ENCODE measurements at places on chromosomes 2 and 18. TPM values are rescaled to one million over a fixed set of nuclear protein-coding genes. Genes with fewer than 3 reads are reported as not detected.

- H3K27ac ChIP-seq, result no peak overlapping the region
- no peaks in the 10 kb centered on the region for H3K36me3 ChIP-seq
- H3K4me3 ChIP-seq, result no peak overlapping the region
These were observed 217.0 kb downstream of the NCK2 start for GRCh38 chr2:105961599-105962146.

DNA sequence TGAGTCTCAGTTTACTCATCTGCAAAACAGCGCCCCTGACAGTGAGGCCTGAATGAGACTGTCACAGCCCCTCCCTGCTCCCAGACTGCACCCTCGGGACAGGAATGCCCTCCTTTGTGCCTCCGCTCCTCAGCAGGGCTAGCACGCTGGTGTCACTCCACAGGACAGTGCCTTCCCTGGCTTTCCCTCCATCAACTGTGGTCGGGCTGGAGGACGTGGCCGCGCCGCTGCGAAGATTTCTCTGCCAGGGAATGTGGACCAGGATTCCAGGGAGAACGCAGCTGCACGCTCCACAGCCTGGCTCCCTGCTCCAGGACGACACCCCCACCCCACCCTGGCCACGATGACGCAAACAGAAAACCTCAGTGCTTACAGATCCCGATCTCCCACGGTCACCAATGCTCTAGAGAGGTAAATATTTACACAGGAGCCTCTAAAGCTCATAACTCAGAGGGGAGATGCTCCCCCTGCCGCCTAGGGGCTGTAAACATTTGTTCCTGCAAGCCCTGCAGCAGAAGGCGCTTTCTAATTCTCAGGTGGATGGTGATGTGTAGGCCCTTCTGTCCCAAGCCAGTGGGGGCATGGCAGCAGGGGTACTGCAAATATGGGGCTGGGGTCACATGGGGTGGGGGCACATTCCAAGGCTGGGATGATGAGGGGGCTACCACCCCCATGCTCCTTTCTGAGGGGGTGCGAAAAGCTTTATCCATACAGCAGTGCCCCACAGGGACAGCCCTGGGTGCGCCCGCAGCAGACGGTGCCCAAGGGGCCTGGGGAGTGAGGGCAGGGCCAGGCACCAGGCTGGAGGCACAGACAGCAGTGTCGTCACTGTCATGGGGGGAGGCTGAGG is 12.4 kb downstream of the HS6ST1 start:
- peaks cover 36% of the 10 kb centered on the region for H3K4me1 ChIP-seq
- no peak overlapping the region for H3K4me3 ChIP-seq
- no peak overlapping the region for H3K27ac ChIP-seq
- H3K27me3 ChIP-seq, result no peaks in the 10 kb centered on the region

GRCh38 chr18:52442686-52443085 is 102.7 kb downstream of the DCC start:
- no peaks in the 10 kb centered on the region for H3K27me3 ChIP-seq
- DNase-seq, result no peak
- H3K36me3 ChIP-seq, result no peaks in the 10 kb centered on the region
- no peak overlapping the region for H3K27ac ChIP-seq
- H3K4me1 ChIP-seq, result no peaks in the 10 kb centered on the region

- no peaks in the 10 kb centered on the region for H3K27me3 ChIP-seq
- peaks cover 14% of the 10 kb centered on the region for H3K4me1 ChIP-seq
- H3K4me3 ChIP-seq, result peak overlapping the region; percentile 35
- peak overlapping the region; percentile 7 for H3K27ac ChIP-seq
- no peaks in the 10 kb centered on the region for H3K36me3 ChIP-seq
These were observed 59.5 kb upstream of the SP3 start for GRCh38 chr2:174024524-174025270.

DNA sequence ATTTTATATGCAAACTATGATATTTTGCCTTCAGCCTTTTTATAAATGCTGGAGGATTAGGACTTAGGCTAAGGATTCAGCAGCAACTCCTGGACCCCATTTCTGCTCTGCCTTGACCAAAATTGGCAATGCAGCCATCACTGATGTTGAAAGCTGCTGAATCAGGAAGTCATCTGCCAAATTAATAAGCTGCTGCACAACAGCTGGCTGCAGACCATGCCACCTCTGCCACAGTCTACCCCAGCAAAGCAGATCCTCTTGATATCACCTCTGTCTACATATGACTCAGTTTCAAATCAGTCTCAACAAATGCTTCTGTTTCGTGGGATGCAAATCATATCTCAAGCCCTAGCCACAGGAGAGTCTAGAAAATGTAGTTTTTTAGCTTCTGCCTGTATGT is 7.1 kb upstream of the SOS1 start:
- DNase-seq, result no peak
- H3K4me3 ChIP-seq, result peak overlapping the region; percentile 58
- H3K4me1 ChIP-seq, result peaks cover 15% of the 10 kb centered on the region
- H3K36me3 ChIP-seq, result no peaks in the 10 kb centered on the region
- no peaks in the 10 kb centered on the region for H3K27me3 ChIP-seq
- peak overlapping the region; percentile 64 for H3K27ac ChIP-seq

GRCh38 chr2:85134255-85134895 is 1.2 kb downstream of the TCF7L1 start:
- H3K4me3 ChIP-seq, result peak overlapping the region; percentile 97
- peaks cover 44% of the 10 kb centered on the region for H3K4me1 ChIP-seq
- H3K36me3 ChIP-seq, result no peaks in the 10 kb centered on the region
- no peaks in the 10 kb centered on the region for H3K27me3 ChIP-seq
- H3K27ac ChIP-seq, result peak overlapping the region; percentile 88

- no peaks in the 10 kb centered on the region for H3K4me1 ChIP-seq
- no peaks in the 10 kb centered on the region for H3K27me3 ChIP-seq
- H3K4me3 ChIP-seq, result no peak overlapping the region
- H3K27ac ChIP-seq, result no peak overlapping the region
These were observed 339.6 kb downstream of the CYRIA start for GRCh38 chr2:16325976-16326510.

DNA sequence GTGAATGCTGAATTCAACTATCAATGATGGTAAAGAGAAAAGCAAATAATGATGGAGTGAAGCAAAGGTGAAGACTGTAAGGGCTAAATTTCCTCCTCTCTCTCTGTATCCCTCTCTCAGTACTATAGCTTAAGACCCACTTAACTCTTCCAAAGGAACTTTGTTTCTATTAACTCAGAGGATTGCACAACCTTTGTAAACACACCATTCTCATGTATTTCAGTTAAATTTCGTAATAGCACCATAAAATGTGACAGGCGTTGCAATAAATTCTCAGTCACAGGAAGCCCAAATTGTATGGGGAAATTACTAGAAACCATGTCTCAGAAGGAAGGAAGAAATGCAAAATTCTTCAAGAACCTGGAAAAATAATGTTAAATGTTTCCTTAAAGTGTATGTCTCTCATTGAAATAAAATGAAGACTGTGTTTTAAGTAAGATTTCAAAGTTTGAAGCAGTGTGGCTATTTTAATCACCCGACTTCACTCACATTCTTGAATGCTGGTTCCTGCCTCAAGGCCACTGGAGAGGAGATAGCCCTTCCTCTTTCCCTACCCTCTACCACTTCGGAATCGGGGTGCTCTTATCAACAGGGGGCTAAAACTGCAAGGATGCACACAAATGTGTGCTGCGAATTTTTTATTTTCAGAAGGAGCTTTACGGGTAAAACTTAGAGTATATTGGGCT is 112.1 kb downstream of the FTCDNL1 start:
- H3K4me3 ChIP-seq, result no peak overlapping the region
- H3K4me1 ChIP-seq, result peaks cover 6% of the 10 kb centered on the region
- no peaks in the 10 kb centered on the region for H3K36me3 ChIP-seq
- no peak for DNase-seq
- no peaks in the 10 kb centered on the region for H3K27me3 ChIP-seq

DNA sequence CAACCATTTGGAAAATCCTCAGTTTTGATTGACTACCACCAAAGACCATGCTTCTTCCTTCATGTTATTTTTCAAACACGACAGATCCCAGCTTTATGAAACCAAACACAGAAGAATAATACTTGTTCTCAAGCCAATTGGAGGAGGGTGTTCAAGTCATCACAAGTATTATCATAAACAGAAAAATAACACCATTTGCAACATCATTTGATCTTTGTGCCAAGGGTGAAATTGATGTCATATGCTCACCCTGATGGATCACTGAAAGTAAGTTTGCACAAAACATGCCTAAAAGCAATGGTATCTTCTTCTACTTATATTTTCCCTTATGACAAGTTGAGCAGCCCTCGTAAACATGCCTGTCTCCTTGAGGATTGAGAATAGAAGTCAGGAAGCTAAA is 448.0 kb upstream of the ZEB2 start:
- no peak for DNase-seq
- no peak overlapping the region for H3K27ac ChIP-seq
- H3K27me3 ChIP-seq, result no peaks in the 10 kb centered on the region
- no peak overlapping the region for H3K4me3 ChIP-seq

- no peak overlapping the region for H3K27ac ChIP-seq
- no peaks in the 10 kb centered on the region for H3K36me3 ChIP-seq
- H3K4me3 ChIP-seq, result peak overlapping the region; percentile 78
- peaks cover 28% of the 10 kb centered on the region for H3K4me1 ChIP-seq
- no peaks in the 10 kb centered on the region for H3K27me3 ChIP-seq
These were observed 854 bp upstream of the DNMT3A start for GRCh38 chr2:25342372-25343186.

DNA sequence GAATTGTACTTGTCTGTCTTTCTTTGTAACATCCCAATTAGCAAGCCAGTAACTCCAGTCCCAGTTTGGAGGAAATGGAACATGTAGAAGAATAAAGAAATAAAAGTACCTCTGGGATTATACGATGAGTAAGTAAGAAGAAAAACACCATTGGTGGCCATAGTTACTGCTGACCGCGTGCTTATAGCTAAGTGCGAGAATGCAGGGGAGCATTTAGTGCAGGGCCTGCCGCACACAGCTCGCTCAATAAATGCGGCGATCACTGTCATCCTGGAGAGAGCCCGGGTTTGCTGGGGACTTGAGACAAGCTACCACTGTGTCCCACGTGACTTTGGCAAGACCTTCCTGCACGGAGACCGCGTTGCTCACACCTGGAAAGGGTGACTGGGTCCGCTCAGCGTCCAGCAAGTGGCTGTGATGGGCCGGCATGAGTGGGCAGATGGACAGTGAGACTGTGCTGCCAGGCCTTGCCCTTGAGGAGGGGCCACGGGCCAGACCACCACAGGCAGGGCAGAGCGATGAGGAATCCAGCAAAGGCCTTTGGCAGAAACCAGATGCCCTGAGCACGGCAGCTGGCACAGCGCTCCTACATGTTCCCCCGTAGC is 54.8 kb downstream of the ADI1 start:
- H3K27me3 ChIP-seq, result no peaks in the 10 kb centered on the region
- H3K4me1 ChIP-seq, result peaks cover 58% of the 10 kb centered on the region
- H3K36me3 ChIP-seq, result no peaks in the 10 kb centered on the region
- peak overlapping the region; percentile 91 for H3K27ac ChIP-seq

GRCh38 chr2:31226266-31226665 is 7.7 kb upstream of the EHD3 start:
- H3K36me3 ChIP-seq, result no peaks in the 10 kb centered on the region
- no peak overlapping the region for H3K27ac ChIP-seq
- H3K4me1 ChIP-seq, result no peaks in the 10 kb centered on the region
- no peaks in the 10 kb centered on the region for H3K27me3 ChIP-seq
- DNase-seq, result no peak

GRCh38 chr18:63410792-63411191 is 11.5 kb downstream of the VPS4B start:
- H3K4me3 ChIP-seq, result no peak overlapping the region
- no peak overlapping the region for H3K27ac ChIP-seq
- H3K27me3 ChIP-seq, result no peaks in the 10 kb centered on the region
- H3K36me3 ChIP-seq, result peaks cover 28% of the 10 kb centered on the region
- no peak for DNase-seq
- H3K4me1 ChIP-seq, result no peaks in the 10 kb centered on the region

- no peak overlapping the region for H3K27ac ChIP-seq
- no peaks in the 10 kb centered on the region for H3K36me3 ChIP-seq
- no peaks in the 10 kb centered on the region for H3K4me1 ChIP-seq
- H3K27me3 ChIP-seq, result no peaks in the 10 kb centered on the region
These were observed 141.1 kb downstream of the SP100 start for GRCh38 chr2:230557065-230557464.

- no peak for DNase-seq
- H3K27me3 ChIP-seq, result no peaks in the 10 kb centered on the region
- no peaks in the 10 kb centered on the region for H3K4me1 ChIP-seq
- no peak overlapping the region for H3K4me3 ChIP-seq
These were observed 212.4 kb upstream of the STK17B start for GRCh38 chr2:196383799-196384198.

- H3K4me1 ChIP-seq, result no peaks in the 10 kb centered on the region
- no peak for DNase-seq
- H3K4me3 ChIP-seq, result no peak overlapping the region
- H3K27me3 ChIP-seq, result no peaks in the 10 kb centered on the region
- H3K36me3 ChIP-seq, result no peaks in the 10 kb centered on the region
- no peak overlapping the region for H3K27ac ChIP-seq
These were observed 143.2 kb upstream of the CCDC68 start for GRCh38 chr18:55102501-55102900.

DNA sequence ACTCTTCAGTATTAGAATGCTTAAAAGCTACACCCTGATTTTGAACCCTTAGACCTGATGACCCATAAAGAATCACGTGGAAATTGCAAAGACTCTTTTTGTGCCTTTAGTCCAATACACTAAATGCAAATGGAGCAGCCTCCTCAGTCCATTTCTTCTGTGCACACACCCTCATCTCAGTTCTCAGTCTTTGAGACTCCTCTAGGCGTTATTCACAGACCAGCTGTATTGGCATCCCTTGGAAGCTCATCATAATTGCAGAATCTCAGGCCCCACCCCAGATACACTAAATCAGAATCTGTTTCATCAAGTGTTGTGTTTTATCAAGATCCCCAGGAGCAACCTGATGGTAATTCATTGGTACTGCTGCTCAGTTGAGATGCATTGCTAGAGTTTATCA is 335.0 kb upstream of the ATP5MC3 start:
- H3K27me3 ChIP-seq, result no peaks in the 10 kb centered on the region
- H3K4me3 ChIP-seq, result no peak overlapping the region
- H3K27ac ChIP-seq, result no peak overlapping the region
- DNase-seq, result no peak
- no peaks in the 10 kb centered on the region for H3K36me3 ChIP-seq

DNA sequence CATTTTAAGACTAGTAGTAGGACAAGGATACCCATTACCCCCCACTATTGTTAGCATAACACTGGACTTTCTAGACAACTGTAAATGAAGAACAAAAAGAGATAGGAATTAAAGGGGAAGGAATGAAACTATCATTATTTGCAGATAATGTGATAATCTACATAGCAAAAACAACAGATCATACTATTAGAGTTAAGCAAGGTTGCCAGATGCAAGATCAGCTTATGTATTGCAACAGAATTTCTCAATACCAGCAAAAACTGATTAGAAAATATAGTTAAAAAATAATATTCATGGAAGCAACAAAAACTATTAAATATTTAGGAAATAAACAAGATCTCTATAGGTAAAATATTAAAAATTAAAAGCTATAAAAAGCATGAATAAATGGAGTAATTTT is 194.4 kb upstream of the SPRED2 start:
- H3K4me3 ChIP-seq, result no peak overlapping the region
- DNase-seq, result no peak
- H3K36me3 ChIP-seq, result no peaks in the 10 kb centered on the region
- H3K4me1 ChIP-seq, result no peaks in the 10 kb centered on the region
- no peak overlapping the region for H3K27ac ChIP-seq

- no peak overlapping the region for H3K27ac ChIP-seq
- H3K4me1 ChIP-seq, result no peaks in the 10 kb centered on the region
- no peak overlapping the region for H3K4me3 ChIP-seq
- no peaks in the 10 kb centered on the region for H3K27me3 ChIP-seq
- no peak for DNase-seq
These were observed 54.4 kb upstream of the MAP4K4 start for GRCh38 chr2:101643004-101643524.

MEP1B gene
- total RNA-seq, result not detected

TSPYL6 gene
- total RNA-seq, result not detected

RAB11FIP5 gene
- 62.4 TPM for total RNA-seq

NLRC4 gene
- total RNA-seq, result 2.2 TPM

USP34 gene
- 88.0 TPM for total RNA-seq

FBXO15 gene
- not detected for total RNA-seq

FOXD4L1 gene
- not detected for total RNA-seq

MEIS1 gene
- total RNA-seq, result 58.4 TPM

IL18R1 gene
- 22.2 TPM for total RNA-seq

ADD2 gene
- 0.41 TPM for total RNA-seq

ACMSD gene
- not detected for total RNA-seq

SCN7A gene
- 3.0 TPM for total RNA-seq
